Glutamatergic neuron (in vitro differentiated cells): ENCODE measurements at places on chromosomes 5 and 9.
A peak's percentile ranks its signal among the peaks of the same experiment; 100 is the strongest.

GRCh38 chr9:78871086-78871451, 574.1 kb downstream of the PSAT1 start:
- H3K27me3 ChIP-seq: no peaks in the 10 kb centered on the region
- no peak overlapping the region for H3K4me3 ChIP-seq
- H3K36me3 ChIP-seq: no peaks in the 10 kb centered on the region
- H3K27ac ChIP-seq: no peak overlapping the region
- no peaks in the 10 kb centered on the region for H3K4me1 ChIP-seq

- H3K27me3 ChIP-seq: peaks cover 20% of the 10 kb centered on the region
- H3K4me3 ChIP-seq: no peak overlapping the region
- H3K36me3 ChIP-seq: peaks cover 5% of the 10 kb centered on the region
- DNase-seq: no peak
- H3K4me1 ChIP-seq: peaks cover 22% of the 10 kb centered on the region
These were observed 225.7 kb downstream of the CACNA1B start for GRCh38 chr9:138103111-138103848.

GRCh38 chr9:128321879-128322403, 306 bp downstream of the TRUB2 start:
- no peak for DNase-seq
- peak overlapping the region; percentile 100 for H3K4me3 ChIP-seq
- H3K27me3 ChIP-seq: peaks cover 3% of the 10 kb centered on the region
- H3K27ac ChIP-seq: peak overlapping the region; percentile 99
- H3K36me3 ChIP-seq: no peaks in the 10 kb centered on the region

- no peaks in the 10 kb centered on the region for H3K27me3 ChIP-seq
- H3K4me1 ChIP-seq: peaks cover 21% of the 10 kb centered on the region
- no peak overlapping the region for H3K27ac ChIP-seq
- no peak overlapping the region for H3K4me3 ChIP-seq
- DNase-seq: no peak
These were observed 15.0 kb downstream of the ICE1 start for GRCh38 chr5:5437227-5438172.

DNA sequence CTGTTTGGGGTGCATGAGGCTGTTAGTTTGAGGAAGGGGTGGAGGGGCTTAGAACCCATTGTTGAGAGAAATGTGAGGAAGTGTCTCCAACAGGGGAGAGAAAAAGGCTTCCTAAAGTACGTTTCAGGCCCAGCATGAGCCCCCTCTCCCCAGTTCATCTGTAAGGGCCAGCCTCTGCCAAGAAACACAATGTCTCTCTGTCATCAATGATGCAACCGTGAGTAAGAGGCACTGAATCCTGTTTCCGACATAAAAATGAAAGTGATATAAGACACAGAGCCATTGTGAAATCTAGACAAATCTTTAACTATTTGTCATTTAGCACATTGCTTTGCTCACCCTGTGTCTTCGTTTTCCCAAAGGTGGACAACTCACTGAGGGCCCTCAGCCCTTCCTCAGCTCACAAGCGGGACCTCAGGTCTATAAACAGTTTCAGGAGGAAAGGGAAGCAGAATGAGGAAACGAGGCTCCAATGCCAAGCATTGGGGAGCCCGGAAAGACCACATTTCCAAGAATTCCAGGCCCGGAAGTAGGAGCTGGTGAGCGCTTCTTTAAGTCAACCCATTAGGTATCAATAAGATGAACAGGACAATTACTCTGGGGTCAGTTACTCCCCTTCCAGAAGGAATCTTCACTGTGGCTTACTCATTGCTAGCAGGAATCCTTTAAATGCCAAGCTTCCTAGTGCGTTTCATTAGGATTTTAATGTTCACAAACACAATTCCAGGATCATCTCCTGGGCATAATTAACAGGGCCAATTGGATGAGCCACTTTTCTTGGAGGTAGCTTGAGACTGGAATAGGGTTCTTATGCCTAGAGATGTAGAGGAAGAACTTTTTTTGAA, 59.0 kb upstream of the KLF4 start:
- H3K36me3 ChIP-seq: no peaks in the 10 kb centered on the region
- no peak for DNase-seq
- H3K27ac ChIP-seq: no peak overlapping the region
- no peaks in the 10 kb centered on the region for H3K4me1 ChIP-seq

DNA sequence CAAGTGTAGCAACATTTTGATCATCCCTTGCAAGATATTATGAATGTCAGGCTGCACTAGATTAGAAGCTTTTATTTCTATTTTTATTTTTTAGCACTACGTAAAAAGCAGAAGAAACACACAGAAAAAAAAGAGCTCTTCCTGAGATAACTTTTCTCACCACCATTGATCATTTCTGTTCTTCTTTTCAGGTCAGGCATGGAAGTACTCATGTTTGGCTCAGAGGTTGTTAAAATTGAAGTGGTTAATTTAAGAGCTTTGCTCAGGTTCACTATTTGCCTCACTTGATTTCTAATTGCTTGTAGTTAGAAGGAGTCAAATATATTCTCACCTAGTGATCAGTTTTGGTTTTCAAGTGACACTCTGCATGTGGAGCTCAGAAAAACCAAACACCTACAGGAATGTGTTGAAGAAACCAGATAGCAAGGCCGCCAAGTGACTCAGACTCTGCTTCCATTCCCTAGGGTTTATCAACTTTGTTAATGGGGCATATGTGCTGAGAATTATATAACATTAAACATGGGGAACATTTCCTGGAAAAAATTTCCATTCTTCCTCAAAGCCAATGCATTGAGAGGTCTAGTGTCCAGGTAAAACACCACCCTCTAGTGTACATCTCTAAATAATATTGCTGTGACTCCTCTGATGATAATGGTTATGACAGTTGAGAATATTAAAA, 679.8 kb downstream of the CETN3 start:
- H3K4me3 ChIP-seq: no peak overlapping the region
- H3K36me3 ChIP-seq: no peaks in the 10 kb centered on the region
- DNase-seq: no peak
- H3K27ac ChIP-seq: no peak overlapping the region
- no peaks in the 10 kb centered on the region for H3K4me1 ChIP-seq

GRCh38 chr5:57911438-57911837, 428.8 kb upstream of the ACTBL2 start:
- peaks cover 5% of the 10 kb centered on the region for H3K4me1 ChIP-seq
- DNase-seq: no peak
- H3K4me3 ChIP-seq: no peak overlapping the region
- no peaks in the 10 kb centered on the region for H3K27me3 ChIP-seq
- H3K36me3 ChIP-seq: no peaks in the 10 kb centered on the region

DNA sequence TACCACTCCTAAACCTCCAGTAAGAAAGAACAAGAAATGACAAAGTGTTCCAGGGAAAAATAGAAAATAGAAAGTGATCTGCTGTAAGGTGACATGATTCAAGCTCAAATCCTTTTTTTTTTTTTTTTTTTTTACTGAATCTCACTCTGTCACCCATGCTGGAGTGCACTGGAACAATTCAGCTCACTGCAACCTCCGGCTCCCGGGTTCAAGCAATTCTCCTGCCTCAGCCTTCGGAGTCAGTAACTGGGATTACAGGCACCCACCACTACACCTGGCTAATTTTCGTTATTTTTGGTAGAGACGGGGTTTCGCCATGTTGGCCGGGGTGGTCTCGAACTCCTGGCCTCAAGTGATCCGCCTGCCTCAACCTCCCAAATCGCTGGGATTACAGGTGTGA, 35.9 kb downstream of the TTLL11 start:
- H3K36me3 ChIP-seq: no peaks in the 10 kb centered on the region
- no peak overlapping the region for H3K4me3 ChIP-seq
- peaks cover 4% of the 10 kb centered on the region for H3K27me3 ChIP-seq
- no peak for DNase-seq
- H3K27ac ChIP-seq: no peak overlapping the region
- peaks cover 31% of the 10 kb centered on the region for H3K4me1 ChIP-seq

GRCh38 chr5:16981700-16982099, 45.6 kb upstream of the MYO10 start:
- no peak overlapping the region for H3K27ac ChIP-seq
- H3K36me3 ChIP-seq: peaks cover 4% of the 10 kb centered on the region
- H3K4me3 ChIP-seq: no peak overlapping the region
- H3K4me1 ChIP-seq: no peaks in the 10 kb centered on the region
- no peaks in the 10 kb centered on the region for H3K27me3 ChIP-seq

DNA sequence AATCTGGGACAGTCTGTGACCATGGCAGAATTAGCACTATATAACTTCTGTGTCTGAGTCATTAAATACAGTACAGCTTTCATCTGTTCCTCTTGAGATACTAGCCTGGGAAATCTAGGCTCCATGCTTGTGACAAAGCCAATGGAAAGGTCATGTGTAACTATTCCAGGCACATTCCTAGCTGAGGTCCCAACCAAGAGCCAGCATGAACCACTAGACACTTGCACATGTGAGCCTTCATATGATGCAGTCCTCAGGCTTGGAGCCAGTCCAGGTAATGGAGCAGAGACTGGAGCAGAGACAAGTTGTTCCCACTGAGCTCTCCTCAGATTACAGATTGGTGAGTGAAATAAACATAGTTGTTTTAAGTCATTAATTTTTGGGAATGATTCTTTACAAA, 412.4 kb upstream of the ZNF462 start:
- no peaks in the 10 kb centered on the region for H3K27me3 ChIP-seq
- H3K36me3 ChIP-seq: no peaks in the 10 kb centered on the region
- H3K4me1 ChIP-seq: no peaks in the 10 kb centered on the region
- no peak for DNase-seq
- no peak overlapping the region for H3K4me3 ChIP-seq
- H3K27ac ChIP-seq: no peak overlapping the region

- H3K4me3 ChIP-seq: no peak overlapping the region
- DNase-seq: no peak
- H3K4me1 ChIP-seq: peaks cover 48% of the 10 kb centered on the region
- H3K27me3 ChIP-seq: peaks cover 7% of the 10 kb centered on the region
These were observed 27.4 kb downstream of the BICD2 start for GRCh38 chr9:92737216-92737606.

GRCh38 chr5:177304392-177305119, 957 bp downstream of the PRELID1 start:
- peaks cover 20% of the 10 kb centered on the region for H3K4me1 ChIP-seq
- H3K27me3 ChIP-seq: peaks cover 24% of the 10 kb centered on the region
- DNase-seq: no peak
- peak overlapping the region; percentile 90 for H3K27ac ChIP-seq
- H3K4me3 ChIP-seq: peak overlapping the region; percentile 97
- H3K36me3 ChIP-seq: no peaks in the 10 kb centered on the region

GRCh38 chr5:126124706-126125345, 298.4 kb upstream of the GRAMD2B start:
- no peaks in the 10 kb centered on the region for H3K27me3 ChIP-seq
- no peak overlapping the region for H3K27ac ChIP-seq
- H3K36me3 ChIP-seq: no peaks in the 10 kb centered on the region
- no peaks in the 10 kb centered on the region for H3K4me1 ChIP-seq
- no peak for DNase-seq

DNA sequence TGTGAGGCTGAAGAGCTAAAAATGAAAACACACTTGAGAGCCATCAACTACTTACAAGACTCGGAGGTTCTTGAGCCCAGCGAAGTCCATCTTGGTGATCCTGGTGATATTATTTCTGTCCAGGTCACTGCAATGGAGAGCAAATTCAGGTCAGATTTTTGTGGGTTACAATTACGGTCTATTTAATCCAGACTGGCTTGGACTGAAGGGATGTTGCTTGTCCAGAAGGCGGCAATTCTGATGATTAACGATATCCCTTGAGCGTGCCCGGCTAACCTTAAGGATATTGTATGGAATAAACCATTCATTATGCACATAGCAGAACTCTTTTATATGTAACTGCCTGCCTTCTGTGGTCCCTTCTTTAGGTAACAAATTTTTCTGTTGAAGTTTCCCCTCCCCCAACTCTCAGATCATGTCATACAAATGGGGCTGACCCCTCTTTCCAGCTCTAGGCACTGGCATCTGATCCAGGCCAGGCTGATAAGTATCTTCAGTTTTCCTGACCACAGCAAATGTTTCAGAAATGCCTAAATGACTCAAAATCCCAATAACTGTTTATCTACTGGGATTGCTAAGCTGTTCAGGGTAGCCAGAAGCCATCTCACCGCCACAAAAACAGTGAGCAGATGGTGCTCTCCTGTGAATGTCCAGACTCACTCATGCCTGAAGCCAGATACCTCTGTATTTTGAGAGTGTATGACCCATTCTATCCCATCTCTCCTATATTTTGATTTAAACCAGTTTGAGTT, 49.4 kb downstream of the SLIT3 start:
- H3K27me3 ChIP-seq: peaks cover 2% of the 10 kb centered on the region
- peaks cover 16% of the 10 kb centered on the region for H3K4me1 ChIP-seq
- H3K36me3 ChIP-seq: peaks cover 5% of the 10 kb centered on the region
- H3K27ac ChIP-seq: peak overlapping the region; percentile 48

GRCh38 chr9:68978066-68978465, 35.8 kb downstream of the PRKACG start:
- DNase-seq: no peak
- H3K4me1 ChIP-seq: peaks cover 5% of the 10 kb centered on the region
- no peak overlapping the region for H3K4me3 ChIP-seq
- H3K27ac ChIP-seq: no peak overlapping the region
- H3K27me3 ChIP-seq: no peaks in the 10 kb centered on the region
- no peaks in the 10 kb centered on the region for H3K36me3 ChIP-seq

DNA sequence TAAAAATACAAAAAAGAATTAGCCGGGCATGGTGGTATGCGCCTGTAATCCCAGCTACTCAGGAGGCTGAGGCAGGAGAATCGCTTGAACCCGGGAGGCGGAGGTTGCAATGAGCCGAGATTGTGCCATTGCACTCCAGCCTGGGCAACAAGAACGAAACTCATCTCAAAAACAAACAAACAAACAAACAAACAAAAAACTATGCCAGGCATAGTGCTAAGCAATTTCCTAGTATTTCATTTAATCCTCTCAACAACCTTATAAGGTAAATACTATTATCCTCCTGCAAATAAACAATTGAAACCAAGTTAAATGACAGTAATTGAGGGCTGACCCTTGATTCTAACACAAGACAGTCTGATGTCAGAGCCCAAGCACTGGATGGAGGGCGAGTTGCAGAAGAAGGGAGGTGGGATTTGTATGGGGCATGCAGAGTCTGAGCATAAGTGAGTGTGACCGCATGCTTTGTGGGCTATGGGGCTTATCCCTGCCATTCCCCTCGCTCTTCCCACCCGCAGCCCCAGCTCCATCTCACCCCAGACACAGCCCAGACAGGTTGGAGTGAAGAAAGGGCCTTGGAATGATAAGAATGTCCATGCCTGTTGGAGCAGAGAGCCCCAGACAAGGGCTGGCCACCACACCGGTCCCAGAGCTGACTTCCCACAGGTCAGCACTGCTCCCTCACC, 24.3 kb upstream of the RPS14 start:
- H3K27ac ChIP-seq: no peak overlapping the region
- no peak overlapping the region for H3K4me3 ChIP-seq
- no peaks in the 10 kb centered on the region for H3K36me3 ChIP-seq
- DNase-seq: no peak

GRCh38 chr5:31415009-31415923, 116.6 kb downstream of the DROSHA start:
- H3K27ac ChIP-seq: no peak overlapping the region
- no peak overlapping the region for H3K4me3 ChIP-seq
- no peak for DNase-seq
- H3K27me3 ChIP-seq: peaks cover 2% of the 10 kb centered on the region
- H3K36me3 ChIP-seq: no peaks in the 10 kb centered on the region
- H3K4me1 ChIP-seq: no peaks in the 10 kb centered on the region
